ENCODE measurements at places on chromosomes 7 and 10. TPM values are rescaled to one million over a fixed set of nuclear protein-coding genes. Genes with fewer than 3 reads are reported as not detected.

DNA sequence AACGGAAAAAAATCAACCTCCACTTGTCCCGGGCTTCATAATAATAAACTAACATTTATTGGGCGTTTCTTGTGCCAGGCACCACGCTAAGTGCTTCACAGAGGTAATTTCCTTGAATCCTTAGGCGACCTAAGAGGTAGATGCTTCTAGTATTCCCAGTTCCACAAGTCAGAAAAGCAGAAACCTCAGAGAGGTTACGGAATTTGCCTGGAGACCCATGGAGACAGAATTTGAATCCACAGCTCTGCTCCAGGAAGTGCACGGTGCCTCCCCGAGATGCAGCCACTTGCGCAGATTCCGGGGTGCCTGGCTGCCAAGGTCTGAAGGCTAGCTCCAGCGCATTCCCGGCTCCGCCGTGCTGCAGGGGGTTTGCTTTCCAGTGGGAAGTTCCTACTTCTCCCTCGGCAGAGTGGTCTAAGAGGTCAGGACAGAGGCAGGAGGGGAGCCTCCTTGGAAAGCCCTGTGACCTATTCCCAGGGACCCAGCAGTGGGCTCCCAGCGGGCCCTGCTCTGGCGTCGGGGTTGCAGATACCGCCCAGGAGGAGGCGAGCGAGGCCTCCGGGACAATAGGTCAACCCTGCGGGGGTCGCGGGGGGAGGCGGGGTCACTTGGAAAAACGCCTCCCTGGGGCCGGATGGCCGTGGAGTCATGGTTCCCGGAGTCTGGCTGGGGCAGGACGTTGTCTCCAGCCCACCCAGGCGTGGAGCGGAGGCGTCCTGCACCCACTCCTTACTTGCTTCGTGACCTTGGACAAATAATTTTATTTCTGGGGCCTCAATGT lies 10.1 kb upstream of the NKX2-3 start:
- no peak for DNase-seq

DNA sequence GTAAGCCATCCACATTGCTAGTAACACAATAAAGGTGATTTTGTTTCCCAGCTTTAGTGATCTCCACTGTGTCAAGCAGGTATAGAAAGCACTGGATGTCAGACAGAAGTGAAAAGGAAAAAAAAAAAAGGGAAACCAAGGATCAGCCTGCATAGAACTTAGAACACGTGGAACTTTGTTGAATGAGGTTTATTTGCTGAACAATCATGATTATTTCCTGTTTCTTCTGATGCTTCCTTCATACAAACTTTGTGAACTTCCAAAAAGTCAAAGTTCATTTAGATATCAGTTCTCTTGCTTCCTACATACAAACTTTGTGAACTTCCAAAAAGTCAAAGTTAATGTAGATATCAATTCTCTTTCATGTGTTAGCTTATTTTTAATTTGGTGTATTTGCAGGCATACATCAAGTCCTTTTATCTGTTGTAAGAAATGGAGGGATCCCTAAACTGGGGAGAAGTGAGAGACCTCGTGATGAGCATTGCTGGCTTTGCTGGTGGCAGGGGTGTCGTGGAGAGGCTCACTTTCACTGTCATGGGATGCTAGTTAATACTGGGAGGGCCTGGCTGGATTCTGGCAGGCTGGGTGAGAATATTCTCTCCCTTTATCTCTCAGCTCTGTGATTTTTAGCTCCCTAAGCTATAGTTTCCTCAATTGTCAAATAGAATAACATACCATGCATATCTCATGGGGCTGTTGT lies 298.4 kb downstream of the INHBA start:
- no peak for DNase-seq

The CPA2 gene
- total RNA-seq = not detected

The PRR15 gene
- 0.42 TPM for total RNA-seq

The PRLHR gene
- not detected for total RNA-seq

DNA sequence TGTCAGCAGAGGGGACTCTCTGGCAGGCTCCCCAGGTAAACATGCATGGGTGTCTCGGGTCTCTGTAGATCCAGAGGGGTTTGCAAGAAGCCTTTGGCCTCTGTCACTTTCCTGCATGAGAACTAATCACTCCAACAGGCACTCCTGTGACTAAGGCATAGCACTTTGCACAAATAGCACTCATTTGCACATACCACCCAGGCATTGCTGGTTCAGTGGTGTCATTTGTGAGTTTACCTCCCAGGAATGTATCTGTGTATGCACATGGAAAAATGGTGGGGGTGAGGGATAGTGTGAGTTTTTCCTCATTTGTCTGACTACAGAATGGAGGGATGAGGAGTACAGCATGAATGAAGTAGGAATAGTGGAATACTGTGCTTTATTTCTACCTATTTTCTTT lies 39.5 kb downstream of the CNNM1 start:
- no peak for DNase-seq

GRCh38 chr7:75727881-75728593 lies 10.7 kb downstream of the HIP1 start:
- DNase-seq = peak; percentile 41
